Stimulated activated CD8-positive, alpha-beta memory T cell treated with anti-CD3 and anti-CD28 coated beads, Interleukin-4, amount 100 ng/mL, for 4 hours (primary cell): ENCODE measurements at places on chromosomes 7 and 10.

- DNase-seq, result peak; percentile 4
Measured at GRCh38 chr10:94279835-94280709, 82.7 kb downstream of the NOC3L start.

GRCh38 chr7:70456719-70457118, 675.2 kb upstream of the GALNT17 start:
- DNase-seq, result no peak

GRCh38 chr7:151312356-151312755, 29.3 kb upstream of the NUB1 start:
- no peak for DNase-seq

DNA sequence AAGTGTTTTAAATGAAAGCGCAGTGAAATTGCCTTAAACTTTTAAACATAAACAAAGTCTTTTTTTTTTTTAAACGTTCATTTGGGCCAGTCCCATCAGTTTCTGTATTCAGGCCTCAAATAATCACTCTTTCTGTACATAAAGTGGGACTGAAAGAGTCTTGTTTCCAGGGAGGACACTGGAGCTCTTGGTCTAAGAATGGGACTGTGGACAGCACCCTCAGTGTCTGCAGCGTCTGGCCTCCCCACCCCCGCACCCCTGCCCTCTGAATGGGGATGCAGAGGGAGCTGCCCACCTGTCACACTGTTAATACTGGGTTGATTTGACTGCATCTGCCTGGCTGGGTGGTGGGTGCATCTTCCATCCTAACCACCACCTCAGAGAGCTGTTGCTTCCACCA, 5.2 kb downstream of the ZNF365 start:
- DNase-seq, result no peak
